Stimulated activated CD8-positive, alpha-beta memory T cell treated with anti-CD3 and anti-CD28 coated beads, Interleukin-7, amount 100 ng/mL, for 1 hour (primary cell): ENCODE measurements at places on chromosomes 11 and 22.

DNA sequence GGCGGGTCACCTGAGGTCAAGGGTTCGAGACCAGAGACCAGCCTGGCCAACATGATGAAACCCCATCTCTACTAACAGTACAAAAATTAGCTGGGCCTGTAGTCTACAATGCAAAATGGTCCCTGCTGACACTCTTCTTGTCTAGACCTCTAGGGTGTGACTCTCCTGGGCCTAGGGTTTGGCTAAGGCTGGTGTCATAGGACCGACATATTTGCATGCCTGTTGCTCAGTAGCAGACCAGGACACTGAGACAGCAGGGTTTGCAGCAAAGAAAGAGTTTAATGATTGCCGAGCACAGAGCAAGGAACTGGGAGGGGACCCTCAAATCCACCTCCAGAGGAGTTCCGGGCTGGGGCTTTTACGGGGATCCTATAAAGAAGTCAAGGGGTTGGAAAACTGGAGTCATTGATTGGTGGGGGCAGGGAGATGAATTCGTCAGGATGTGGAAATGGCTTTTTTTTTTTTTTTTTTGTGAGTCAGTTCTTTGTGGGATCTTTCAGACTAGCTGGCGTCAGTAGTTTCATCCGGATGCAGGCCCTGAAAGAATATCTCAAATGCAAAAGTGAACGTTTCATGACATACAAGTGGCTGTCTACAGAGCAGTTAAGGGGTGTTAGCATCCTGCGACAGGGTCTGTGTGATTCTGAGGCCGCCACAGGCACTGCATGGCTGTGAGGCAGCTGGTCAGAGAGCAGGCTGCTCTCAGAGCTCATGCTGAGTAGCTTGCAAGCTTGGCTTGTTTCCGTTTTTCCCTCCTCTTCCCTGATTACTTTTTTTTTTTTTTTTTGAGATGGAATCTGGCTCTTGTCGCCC, 27.2 kb upstream of the A4GALT start:
- no peak for DNase-seq

DNA sequence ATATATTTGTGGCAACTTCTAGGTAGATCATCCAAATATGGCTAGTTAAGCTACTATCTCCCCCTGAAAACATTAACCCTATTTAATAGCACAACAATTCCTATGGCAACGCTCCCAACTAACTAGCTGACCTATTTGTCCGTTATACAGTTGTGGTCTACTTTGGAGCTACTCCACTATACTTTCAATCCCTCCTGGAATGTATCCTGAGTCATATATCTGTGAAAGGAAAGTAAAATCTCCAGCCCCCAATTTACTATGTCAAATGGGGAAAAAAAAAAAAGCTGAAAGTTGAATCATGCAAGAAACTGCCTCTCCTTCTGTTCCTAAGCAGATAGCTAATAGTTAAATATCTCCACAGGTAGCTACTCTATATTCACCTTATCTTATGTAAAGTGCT, 128.5 kb downstream of the CD44 start:
- no peak for DNase-seq

GRCh38 chr11:102729849-102730815, 5.4 kb upstream of the MMP8 start:
- no peak for DNase-seq

- no peak for DNase-seq
These were observed 34.3 kb downstream of the TSPAN18 start for GRCh38 chr11:44760917-44761550.

DNA sequence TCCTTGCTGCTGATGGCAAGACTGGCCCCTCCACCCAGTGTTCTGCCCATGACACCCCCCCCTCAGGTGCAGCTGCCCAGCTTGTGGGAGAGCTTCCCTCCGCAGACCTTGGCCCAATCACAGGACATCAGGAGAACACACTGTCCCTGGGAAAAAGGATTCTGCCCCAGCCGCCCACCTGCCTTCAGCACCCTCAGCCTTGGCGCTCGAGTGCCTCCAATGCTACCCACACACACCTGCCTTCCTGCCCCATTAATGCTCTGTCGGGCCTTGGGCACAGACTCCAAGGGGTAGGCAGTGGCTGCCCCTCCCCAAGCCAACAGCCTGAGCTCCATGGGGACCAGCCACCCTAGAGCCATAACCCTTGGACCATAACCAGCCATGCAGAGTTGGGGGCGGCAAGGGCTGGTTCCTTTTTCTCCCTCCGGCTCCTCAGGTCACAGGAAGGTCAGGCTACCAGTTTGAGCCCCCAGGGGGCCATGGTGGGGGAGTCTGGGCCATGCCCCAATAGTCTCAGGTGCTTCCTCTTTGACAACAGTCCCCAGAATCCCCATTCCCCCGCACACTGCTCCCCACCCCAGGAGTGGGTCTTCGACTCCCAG, 1.3 kb upstream of the ZNF70 start:
- DNase-seq = no peak

- DNase-seq = no peak
These were observed 61.5 kb downstream of the MIAT start for GRCh38 chr22:26718905-26719304.

- no peak for DNase-seq
These were observed 165.4 kb downstream of the AASDHPPT start for GRCh38 chr11:106242718-106243415.

DNA sequence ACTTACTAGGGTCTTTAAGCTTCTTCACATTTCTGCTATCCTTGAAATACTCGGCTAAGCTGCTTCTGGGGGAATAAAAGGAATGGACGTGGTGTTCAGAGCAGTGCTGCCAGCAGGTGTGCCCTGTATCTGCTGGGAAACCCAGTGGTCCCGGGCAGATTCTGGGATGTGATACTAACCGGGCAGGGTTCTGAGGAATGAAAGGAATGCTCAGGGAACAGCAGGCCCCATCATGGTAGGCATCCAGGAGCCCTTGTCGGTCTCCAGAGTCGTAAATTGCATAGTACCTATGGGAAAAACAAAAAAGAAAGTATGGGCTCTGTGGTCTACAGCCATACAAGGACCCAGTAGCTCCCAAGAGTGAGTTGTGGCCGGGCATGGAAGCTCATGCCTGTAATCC, 4.5 kb upstream of the TMEM223 start:
- DNase-seq = no peak

DNA sequence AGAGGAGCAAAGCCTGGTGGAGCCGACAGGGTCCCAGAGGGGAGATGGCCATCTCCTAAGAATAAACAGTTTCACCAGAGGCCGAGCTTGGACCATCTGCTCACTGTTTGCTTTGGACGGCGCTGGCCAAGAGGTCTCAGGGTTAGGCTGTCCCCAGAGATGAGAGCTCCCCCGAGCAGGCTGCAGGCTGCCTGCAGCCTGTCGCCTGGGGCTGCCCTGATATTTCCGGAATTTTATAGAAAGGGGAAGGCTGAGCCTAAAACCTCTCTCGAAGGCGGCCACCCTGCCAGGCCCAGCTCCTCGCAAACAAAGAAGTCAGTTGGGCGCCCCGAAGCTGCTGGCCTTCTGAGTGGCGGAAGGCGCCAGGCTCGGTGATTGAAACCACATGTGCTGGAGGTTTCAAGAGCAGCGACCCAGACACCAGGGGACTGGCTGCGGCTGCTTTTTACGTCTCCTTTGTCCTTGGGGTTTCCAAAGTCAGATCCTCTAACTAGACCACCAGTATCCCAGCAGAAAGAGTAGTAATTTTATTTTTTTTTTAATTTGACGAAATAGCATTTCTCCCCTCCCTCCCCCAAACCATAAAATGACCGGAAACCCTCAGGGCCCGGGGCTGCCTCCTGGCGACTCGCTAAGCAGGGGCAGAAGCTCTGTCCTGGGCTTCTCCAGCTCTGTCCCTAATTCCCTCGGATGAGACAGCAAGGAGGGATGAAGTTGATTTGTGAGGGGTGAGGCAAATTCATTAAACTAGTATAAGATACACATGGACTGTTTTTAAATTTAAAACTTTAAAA, 57.4 kb downstream of the CLMP start:
- DNase-seq = no peak

GRCh38 chr22:49048591-49048990, 779.1 kb downstream of the BRD1 start:
- no peak for DNase-seq

- no peak for DNase-seq
These were observed 60.1 kb downstream of the MICAL2 start for GRCh38 chr11:12170501-12170900.

DNA sequence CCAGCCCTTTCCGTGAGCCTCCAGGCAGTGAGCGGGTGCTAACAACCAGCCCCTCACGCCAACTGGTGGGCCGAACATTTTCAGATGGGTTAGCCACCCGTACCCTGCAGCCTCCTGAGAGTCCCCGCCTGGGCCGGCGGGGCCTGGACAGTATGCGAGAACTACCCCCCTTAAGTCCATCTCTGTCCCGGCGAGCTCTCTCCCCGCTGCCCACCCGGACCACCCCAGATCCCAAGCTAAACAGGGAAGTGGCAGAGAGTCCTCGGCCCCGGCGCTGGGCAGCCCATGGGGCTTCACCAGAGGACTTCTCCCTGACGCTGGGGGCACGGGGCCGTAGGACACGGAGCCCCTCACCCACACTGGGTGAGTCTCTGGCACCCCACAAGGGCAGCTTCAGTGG, 20.6 kb downstream of the PHLDB1 start:
- no peak for DNase-seq

GRCh38 chr11:35083431-35084238, 55.3 kb upstream of the CD44 start:
- peak; percentile 34 for DNase-seq

GRCh38 chr22:40179526-40179925, 1.8 kb downstream of the TNRC6B start:
- DNase-seq = no peak
